Stimulated activated CD4-positive, alpha-beta T cell treated with anti-CD3 and anti-CD28 coated beads, Interleukin-1b, Interleukin-23, amount 100 ng/mL, for 1 hour (primary cell): ENCODE measurements at places on chromosomes 6 and 20.

DNA sequence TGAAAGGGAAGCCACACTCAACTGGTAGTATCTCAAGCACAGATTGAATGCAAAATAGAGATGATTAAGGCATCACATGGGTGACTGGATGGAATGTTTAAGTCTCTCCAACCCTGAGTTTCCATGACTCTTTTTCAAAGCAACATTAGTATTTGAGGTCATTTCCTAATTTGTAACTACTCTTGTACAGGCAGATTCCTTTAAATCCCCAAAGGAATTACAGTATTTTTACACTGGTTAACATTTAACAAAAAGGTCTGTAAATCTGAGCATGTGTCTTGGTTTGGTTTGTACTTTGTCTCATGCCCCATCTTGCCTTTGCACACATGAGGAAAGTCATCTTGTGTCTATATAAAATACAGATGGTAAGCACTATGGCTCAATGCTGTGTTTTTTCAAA, 15.1 kb downstream of the RMND1 start:
- no peak for DNase-seq

GRCh38 chr6:48474830-48475229, 363.8 kb upstream of the PTCHD4 start:
- no peak for DNase-seq

GRCh38 chr20:17343656-17344452, 117.0 kb downstream of the PCSK2 start:
- DNase-seq: no peak

DNA sequence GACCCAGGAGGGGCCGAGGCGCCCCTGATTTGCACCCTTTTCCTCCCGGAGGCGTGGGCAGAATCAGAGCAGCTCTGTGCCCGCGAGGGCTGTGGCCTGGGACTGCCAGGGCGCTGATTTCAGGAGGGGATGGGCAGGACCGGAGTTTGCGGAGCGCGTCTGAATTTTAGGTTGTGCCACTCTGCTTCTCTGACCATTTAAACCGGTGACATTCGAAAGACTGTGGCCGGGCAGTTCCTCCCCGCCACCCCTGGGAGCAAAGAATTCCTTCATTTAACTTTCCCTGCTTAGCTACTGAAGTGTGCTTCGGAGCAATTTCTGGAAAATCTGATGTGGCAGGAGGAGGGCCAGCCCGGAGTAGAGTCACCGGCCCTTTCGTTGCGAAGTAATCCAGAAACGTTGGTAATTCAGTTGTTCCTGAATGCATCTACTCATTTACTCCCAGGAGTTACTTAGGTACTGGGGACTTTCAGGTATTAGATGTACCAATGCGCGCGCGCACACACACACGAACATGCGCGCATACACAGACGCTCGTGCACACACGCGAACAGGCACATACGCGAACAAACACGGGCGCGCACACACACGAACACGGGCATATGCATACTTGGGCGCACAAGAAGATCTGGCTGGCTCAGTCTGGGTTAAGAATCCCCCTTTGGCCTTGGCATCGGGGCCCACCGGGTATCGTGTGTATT, 568 bp downstream of the CCDC170 start:
- DNase-seq: no peak

- DNase-seq: no peak
Observed at GRCh38 chr20:62642666-62643520, 590 bp downstream of the SLCO4A1 start.

DNA sequence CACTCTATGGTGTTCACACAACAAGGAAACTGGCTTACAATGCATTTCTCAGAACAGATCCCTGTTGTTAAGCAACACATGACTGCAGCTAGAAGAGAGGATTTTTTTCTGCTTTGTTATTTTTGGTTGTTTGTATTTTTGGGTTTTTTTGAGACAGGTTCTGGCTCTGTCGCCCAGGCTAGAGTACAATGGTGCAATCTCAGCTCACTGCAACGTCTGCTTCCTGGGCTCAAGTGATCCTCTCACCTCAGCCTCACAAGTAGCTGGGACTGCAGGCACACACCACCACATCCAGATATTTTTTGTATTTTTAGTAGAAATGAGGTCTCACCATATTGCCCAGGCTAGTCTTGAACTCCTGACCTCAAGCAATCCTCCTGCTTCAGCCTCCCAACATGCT, 12.7 kb downstream of the CD24 start:
- DNase-seq: no peak

DNA sequence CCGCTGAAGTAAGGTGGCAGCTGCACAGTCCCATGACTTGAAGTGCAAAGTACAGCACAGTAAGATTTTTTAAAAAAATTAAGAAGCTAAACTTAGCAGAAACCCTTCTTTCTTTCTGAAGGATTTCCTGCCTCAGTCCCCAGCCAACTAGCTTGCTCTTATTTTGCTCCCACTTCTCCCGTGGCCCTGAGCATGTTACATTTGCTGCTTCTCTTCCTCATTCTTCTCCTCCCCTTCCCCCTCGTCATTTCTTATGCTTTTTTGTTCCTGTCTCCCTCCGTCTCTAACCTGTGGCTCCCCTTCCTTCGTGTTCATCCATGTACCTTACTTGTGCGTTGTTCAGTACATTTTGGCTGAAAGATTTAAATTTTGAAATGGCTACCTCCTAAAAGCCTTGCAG, 123.0 kb downstream of the SASH1 start:
- no peak for DNase-seq

DNA sequence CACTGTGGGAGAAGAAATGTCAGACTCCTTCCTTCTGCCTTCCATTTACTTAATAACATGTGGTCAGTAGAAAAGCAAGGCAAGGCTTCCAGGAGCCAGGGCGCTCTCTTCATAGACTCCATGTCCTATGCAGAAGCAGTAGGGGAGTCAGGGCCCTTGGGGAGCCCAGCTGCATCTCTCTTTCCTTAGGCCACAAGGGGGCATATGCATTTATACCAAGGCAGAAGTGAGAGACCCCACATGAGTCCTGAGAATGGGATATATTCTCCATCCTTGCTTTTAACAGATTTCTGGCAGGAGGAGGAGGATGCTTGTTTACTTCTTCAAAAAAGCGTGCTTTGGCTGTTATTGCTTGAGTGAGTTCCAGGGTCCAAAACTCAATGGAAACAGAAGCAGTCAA, 198.5 kb downstream of the HIVEP2 start:
- no peak for DNase-seq

DNA sequence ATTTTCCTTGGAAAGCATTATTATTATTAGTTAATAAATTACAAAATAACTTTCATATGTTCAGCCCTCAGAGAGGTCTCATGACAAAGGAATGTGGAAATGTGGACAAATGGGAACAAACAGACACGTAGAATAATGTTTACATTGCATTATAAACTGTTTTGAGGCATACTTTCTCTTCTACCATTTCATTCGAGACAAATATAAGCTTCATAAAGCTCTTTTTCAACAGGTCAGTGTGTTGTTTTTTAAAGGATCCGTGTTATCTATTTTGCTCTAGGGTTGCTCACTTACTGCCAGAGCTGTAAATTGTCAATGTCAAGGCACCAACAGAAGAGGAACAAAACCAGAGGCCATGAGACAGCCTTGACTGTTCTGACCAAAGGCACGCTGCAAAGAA, 256.8 kb downstream of the PHACTR1 start:
- DNase-seq: no peak
